ENCODE measurements at places on chromosomes 11 and 22.

DNA sequence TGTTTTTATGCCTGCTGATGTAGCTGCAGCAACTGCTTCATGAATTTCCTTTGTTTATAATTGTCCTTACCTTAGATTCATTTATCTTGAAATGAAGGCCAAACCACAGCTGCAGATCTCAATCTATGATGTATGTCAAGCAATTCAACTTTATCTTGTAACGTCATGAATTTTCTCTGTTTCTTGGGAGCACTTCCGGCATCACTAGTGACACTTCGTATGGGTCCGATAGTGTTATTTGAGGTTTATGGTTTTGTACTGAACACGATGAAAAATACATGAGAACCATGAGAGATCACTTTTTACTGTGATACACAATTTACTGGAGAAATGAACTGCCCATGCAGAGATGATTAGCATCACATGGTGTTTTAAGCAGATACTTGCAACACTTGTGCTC, 98.5 kb downstream of the CSTPP1 start:
- DNase-seq: no peak

DNA sequence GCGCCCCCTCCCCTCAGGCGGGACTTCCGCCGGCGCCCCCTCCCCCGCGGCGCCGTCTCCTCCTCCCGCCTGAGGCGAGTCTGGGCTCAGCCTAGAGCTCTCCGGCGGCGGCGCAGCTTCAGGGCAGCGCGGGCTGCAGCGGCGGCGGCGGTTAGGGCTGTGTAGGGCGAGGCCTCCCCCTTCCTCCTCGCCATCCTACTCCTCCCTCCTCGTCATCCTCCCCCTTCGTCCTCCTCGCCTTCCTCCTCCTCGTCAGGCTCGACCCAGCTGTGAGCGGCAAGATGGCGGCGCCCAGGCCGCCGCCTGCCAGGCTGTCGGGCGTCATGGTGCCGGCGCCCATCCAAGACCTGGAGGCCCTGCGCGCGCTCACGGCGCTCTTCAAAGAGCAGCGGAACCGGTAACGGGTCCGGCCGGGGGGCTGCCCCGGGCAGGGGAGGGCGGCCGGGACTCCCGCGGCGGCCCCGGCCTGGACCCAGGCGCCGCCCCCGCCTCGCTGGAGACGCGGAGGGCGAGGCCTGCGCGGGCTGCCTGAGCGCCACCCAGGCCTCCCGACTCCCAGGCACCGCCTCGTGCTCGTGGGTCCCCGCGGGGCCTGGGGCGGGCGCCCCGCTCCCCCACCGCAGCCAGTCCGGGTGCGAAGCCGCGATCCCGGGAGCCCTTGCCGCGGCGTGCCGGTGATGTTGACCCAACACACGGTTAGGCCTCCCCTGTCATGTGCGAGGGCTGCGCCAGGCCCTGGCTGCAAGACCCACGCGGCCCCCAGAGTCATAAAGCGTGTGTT, at the start of gene ATXN10:
TSS of gene ATXN10 (plus strand) at position 52 of the 781 bp plus-strand sequence. CDS start at position 282, 230 bp downstream.
- DNase-seq: peak; percentile 58

DNA sequence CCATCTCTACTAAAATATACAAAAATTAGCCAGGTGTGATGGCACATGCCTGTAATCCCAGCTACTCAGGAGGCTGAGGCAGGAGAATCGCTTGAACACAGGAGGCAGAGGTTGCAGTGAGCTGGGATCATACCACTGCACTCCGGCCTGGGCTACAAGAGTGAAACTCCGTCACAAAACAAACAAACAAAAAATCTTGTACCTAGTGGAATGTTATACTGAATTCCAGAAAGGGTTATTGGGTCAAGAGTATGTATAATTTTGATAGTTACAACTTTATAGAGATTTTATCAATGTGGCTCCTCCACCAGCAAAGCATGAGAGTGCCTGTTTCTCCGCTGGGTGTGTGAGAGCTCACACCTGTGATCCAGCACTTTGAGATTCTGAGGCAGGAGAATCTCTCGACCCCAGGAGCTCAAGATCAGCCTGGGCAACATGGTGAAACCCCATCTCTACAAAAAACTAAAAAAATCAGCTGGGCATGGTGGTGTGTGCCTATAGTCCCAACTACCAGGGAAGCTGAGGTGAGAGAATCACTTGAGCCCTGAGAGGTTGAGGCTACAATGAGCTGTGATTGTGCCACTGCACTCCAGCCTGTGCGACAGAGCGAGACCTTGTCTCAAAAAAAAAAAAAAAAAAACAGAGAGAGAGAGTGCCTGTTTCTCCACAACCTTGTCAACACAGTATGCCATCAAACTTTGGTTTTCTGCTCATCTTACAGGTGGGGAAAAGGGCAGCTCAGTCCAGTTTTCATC, 12.7 kb upstream of the FOLR1 start:
- no peak for DNase-seq

- DNase-seq: peak; percentile 61
Measured at GRCh38 chr11:8006349-8006977, 19.3 kb downstream of the EIF3F start.

GRCh38 chr11:16678466-16679116, 59.9 kb upstream of the C11orf58 start:
- no peak for DNase-seq

GRCh38 chr11:76083563-76084451, 122.5 kb downstream of the WNT11 start:
- DNase-seq: no peak

GRCh38 chr11:85602526-85603213, 24.5 kb downstream of the DLG2 start:
- no peak for DNase-seq

DNA sequence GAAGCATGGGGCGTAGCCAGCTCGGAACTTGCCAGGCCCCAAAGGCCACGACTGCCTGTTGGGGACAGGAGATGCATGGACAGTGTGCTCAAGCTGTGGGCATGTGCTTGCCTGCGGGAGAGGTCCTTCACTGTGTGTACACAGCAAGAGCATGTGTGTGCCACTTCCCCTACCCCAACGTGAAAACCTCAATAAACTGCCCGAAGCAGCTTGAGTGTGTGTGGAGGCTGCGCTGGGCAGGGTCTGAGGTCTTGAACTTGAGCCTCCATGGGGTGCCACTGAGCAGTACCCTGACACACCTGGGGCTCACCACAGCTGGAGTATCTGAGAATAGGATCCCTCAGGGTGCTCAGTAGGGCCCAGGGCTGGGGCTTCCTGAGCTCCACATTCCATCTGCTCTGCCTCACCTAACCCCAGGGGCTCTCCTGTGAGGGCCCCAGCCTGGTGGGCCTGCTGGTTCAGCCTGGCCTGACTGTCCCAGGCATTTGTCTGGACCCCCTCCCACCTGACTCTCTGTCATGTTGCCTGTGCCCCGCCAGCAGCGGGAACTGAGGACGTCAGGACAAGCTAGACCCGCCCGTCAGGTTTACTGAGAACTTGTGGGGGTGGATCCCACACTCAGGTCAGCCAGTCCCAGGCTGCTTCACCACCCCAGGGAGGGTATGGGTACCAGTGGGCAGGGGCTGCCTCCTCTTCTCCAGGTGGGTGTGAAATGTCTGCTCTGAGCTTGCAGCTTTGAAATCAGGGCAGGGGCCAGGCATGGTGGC, 3.2 kb downstream of the RASSF7 start:
- no peak for DNase-seq

- no peak for DNase-seq
Measured at GRCh38 chr11:102171101-102171500, 60.9 kb downstream of the YAP1 start.

GRCh38 chr11:46278387-46279125, 1.1 kb downstream of the CREB3L1 start:
- DNase-seq: no peak

DNA sequence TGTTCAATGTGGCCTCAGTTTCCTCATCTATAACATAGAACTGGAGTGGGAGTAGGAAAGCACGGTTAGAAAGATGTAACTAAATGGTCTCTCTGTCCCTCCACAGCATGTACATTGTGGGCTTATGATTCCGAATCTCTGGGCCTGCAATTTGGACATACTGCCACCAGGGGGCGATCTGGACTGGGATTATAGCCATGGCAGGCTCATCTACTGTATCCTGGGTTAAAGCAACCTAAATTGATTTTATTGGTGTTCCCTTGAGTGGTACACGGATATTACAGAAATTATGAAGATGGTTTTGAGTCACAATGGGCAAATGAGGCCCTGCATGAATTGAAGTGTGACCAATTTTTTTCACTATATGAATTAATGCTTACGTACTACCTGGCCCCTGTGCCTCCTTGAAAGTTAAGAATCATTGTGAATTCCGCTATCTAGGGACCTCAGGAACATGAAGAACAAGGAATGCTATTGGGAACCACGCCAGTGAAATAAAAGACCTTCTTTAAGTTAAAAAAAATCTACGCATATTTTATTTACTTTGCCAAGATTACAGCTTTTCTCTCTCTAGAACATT, 32.9 kb downstream of the TST start:
- peak; percentile 62 for DNase-seq

- no peak for DNase-seq
Measured at GRCh38 chr11:70788248-70789022, 390.1 kb downstream of the CTTN start.

DNA sequence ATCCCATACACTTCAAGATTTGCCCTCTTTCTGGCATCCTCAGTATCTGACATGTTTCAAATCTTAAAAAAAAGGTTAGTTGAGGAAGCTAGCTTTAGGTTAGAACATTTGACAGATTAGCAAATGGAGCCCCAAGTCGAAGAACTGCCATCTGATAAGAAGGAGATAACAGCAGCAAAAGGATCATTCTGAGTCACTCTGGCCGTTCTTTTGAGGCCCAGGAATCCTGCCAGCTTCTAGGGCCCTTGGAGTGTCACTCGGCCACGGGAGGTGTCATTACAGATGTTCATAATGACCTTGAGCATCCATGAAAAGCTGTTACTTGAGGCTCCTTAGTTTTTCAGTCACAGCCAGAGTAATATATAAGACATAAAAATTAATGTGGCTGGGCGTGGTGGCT, 132.1 kb upstream of the RASSF10 start:
- DNase-seq: no peak

DNA sequence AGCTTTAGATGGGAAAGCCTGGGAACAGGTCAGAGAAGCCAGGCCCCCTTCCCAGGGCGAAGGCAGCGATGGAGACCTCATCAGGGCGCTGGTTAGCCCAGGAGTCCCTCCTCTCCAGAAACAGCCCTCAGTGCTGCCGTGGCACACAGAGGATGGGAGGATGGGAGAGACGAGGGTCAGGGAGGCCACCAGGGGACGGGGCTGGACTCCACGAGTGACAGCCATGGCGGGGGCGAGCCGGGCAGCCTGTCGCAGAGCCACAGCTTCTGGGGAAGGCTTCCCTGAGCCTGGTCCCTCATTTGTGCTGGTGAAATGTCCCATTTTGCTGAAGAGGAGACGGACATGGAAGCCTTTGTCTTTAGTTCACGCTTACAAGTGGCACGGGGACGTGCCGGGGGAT, 1390.5 kb downstream of the TBC1D22A start:
- no peak for DNase-seq

DNA sequence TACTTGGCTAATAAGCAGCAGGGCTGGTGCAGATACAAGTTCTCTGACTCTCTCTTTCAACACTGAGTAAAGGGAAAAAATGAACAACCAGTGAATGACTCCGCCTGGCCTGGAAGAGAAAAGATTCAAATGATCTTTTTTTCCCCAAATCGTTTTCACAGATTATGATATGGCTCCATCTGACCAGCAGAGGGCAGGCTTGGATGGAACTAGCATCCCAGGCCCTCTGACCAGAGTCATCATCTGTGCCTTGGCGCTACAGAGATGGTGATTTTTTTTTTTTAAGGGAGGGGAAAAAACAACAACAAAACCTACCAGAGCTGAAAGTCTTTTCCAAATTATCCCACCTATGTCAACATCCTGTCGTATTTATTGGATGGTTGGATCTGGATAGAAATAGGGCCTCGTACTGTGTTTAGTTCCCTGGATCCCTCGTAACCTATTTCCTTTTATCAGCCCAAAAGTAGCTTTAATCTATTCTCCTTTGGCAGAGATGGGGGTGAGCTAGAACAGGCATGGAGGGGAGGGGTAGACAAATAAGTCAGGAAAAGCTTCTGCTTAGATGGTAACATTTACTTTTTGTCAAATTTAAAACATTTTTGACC, 69.7 kb downstream of the PRSS23 start:
- peak; percentile 65 for DNase-seq

GRCh38 chr11:92324890-92325289, 100.3 kb downstream of the FAT3 start:
- DNase-seq: no peak

DNA sequence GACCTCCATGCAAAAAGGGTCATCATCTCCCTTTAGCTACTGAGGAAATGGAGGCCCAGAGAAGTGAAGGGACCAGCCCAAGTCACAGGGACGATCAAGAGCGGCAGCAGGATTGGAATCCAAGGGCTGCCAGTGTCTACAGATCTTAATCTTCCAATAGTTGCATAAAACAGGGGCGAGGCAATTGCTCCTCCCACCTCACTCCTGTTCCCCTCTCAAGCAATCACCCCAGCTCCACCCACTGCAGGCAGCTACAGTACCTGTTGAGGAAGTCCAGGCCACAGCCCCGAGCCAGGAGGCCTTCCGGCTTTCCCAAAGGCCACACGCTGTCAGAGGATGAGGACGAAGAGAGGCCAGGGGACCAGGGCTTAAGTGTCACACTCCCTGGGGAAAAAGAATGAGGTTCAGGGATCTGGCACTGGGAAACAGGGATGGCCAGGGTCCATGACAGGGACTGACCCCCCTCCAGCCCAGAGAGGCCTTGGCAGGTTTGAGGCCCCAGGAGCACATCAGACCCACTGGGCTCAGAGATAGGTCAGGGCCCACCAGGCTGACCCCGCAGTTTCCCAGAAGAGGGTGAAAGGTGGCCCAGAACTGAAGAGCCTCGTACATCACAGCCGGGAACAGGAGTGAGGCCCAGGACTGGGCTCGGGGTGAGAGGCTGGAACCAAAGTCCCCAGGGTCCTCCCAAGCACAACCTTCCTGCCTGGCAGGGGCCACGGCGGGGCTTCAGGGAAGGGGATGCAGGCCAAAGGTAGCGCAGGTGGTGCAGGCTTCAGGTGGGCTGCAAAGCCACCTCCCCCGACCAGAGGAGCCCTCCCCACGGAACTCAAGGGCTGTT, 16.4 kb upstream of the MFNG start:
- DNase-seq: no peak

GRCh38 chr11:95547186-95547585, 242.4 kb downstream of the FAM76B start:
- no peak for DNase-seq

DNA sequence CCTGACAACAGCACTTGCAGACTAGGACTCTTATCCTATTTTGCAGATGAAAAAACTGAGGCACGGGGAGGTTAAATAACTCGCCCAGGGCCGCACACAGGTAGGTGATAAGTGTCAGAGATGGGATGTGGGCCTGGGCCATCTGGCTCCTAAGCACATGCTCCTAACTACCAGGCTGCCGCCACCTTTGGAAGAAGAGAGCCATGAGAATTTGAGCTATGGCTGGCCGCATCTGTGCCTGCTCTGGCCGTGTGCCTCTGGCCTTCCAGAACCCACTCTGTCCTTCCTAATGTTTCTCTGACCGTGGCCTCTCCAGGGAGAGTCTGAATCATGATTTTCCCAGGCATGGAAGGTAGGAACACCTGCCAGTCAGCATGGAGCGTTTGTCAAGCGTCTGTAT, 15.3 kb upstream of the IL2RB start:
- DNase-seq: no peak

GRCh38 chr11:114180301-114181055, 115.7 kb upstream of the NNMT start:
- DNase-seq: no peak
